ENCODE measurements at places on chromosomes 6 and 20.
A peak's percentile ranks its signal among the peaks of the same experiment; 100 is the strongest.

DNA sequence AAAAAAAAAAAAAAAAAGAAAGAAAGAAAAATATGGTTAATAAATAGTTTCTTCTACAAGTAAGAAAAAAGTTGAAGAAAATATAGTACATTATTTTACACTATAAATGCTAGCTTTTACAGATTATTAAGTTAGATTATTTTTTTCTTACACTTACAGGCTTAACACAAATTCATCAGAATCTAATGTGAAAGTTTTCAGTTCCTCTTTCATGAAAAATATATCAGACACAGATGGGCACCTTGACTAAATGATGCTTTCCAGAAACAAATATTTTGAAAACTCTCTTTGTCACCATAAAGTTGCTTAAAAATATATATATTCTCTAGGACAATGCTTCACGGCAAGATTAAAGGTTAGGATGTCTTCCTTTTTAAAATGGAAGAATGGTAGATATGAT lies 321.8 kb upstream of the HSF2 start:
- DNase-seq = no peak

GRCh38 chr6:26426691-26427450 lies 13.4 kb upstream of the BTN3A3 start:
- DNase-seq = no peak

GRCh38 chr6:45710304-45710821 lies 305.3 kb downstream of the CLIC5 start:
- peak; percentile 24 for DNase-seq

GRCh38 chr6:80465513-80465912 lies 359.0 kb downstream of the BCKDHB start:
- DNase-seq = no peak

GRCh38 chr6:57261926-57262325 lies 39.8 kb upstream of the RAB23 start:
- no peak for DNase-seq

DNA sequence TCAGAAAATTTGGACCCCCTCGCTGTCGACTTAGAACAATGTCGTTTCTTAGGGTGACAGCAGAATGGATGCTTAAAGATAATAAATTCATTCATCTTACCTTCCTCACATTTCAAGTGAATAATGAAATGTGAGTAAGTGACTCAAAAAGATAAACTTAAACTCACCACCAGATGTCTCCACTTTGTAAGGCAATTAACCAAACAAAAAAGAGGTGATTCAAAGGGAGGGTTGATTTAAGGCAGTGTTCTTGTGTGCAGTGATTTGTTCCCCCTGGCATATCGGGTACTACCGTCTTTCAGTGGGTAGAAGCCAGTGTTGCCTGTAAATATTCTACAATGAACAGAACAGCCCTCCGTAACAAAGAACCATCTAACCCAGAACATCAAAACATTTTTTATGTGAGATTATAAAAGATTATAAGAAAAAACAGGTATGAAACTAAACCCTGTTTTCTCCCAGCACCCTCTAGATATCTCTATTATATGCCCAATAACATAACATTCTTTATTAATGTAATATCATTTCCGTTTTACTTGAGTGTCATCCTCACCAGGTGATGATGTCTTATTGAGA lies 589.7 kb downstream of the CBLN4 start:
- DNase-seq = no peak

- DNase-seq = no peak
Measured at GRCh38 chr6:48101290-48101689, 9.7 kb downstream of the PTCHD4 start.

DNA sequence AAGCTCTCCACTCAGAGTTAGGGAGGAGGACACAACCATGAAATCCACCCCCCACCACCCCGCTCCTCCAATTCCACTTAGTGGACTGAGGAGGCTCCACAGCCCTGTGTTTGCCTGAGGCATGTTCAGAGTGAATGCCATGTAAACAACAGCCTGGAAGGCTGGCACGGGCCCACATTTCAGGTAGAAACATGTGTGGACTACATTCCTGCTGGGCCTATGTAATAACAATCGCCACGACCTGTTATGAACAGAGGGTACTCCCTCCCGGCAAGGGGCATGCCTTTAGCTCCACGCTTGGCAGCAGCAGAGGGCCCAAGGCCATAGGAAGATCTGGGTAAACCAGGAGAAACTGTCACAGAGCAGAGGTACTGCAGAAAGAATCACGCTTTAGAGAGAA lies 65.5 kb downstream of the ISM1 start:
- DNase-seq = no peak

DNA sequence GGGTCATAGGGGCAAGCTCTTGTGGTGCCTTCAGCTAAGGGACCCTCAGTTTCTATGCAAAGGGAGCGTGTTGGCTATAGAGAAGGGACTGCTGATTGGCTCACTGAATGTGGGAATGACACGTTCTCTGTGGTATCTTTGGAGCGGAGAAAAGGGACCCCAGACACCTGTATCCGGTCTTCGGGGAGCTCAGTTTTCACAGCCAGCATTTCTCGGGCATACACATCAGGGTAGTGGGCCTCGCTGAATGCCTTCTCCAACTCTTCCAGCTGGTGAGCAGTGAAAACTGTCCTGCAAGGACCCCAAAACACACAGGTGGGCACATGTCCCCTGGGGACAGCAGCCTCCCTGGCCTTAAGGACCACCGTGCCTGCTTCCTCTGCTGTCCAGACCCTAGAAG lies 3.3 kb downstream of the VSX1 start:
- DNase-seq = no peak

GRCh38 chr6:148892247-148892646 lies 145.4 kb downstream of the UST start:
- no peak for DNase-seq

GRCh38 chr6:97813889-97814567 lies 531.0 kb upstream of the MMS22L start:
- no peak for DNase-seq

DNA sequence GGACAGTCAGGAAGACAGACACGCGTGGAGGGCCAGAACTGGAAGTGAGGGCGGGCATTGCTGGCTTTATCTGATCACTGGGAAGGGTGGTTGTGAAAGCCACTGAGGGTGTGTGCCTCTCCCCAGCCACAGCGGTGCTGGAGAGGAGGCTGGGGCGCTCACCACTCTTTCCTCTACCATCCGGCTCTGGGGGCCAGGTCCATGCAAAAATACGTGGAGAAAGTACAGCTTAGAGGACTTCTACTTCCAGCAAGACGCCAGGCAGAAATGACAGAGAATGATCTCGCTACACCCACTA lies 148.8 kb upstream of the RPS6KA2 start:
- no peak for DNase-seq

- no peak for DNase-seq
Measured at GRCh38 chr6:121503589-121503991, 68.1 kb downstream of the GJA1 start.

DNA sequence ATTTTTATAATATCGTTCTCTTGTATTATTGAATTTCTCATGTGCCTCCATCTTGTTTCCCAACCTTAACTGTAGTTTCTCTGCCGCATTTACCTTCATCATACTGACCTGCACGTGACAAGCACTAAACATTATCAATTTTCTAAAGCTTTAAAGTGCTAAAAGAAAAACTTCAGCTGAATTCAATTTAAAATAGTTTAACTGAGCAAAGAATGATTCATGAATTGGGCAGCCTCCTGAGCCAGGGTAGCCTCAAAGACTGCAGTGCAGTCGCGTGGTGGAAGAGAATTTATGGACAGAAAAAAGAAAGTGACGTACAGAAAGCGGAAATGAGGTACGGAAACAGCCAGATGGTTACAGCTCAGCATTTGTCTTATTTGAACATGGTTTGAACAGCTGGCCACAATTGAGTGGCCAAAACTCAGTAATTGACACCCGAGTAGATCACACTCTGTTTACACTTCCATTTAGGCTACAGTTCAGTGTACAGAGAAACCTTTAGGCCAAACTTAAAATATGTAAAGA lies 4.2 kb upstream of the ZDHHC14 start:
- no peak for DNase-seq

- DNase-seq = no peak
Measured at GRCh38 chr6:155505608-155505989, 50.0 kb upstream of the NOX3 start.

DNA sequence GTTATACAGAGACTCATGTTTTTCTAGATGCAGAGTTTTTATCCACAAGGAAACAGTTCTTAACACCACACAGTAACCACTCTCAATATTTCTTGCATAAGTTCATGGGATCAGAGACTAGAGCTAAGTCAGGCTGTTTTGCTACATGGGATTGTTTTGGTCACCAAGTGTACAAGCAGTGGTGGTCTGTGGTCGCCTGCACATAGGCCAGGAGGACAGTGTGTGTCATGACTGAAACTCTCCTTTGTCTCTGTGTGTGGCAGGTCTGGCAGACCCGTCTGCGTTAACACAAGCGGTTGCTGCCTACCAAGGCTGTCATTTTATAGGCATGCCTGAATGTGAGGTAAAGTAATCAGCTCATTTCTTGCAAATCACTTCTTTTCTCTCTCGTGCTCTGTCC lies 18.9 kb downstream of the WRNIP1 start:
- no peak for DNase-seq

- DNase-seq = no peak
Measured at GRCh38 chr6:157772820-157773219, 50.2 kb upstream of the SNX9 start.

DNA sequence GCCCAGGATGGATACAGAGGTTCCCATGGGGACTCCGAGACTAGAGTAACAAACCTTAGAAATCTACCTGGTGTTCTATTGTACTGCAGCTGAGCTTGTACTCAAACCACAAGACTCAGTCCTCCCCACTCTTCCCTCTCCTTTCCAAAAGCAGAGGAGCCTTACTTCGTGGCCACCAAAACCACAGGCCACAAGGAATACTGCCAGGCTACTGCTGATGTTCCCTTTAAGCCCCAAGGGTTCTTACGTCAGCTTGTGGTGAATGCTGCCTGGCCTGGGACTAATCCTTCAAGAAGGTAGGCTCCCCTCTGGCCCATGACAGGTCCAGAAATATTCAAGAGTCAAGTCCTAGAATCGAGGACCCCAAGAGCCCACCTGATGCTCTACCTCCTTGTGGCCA lies 10.5 kb upstream of the DEFB128 start:
- no peak for DNase-seq

DNA sequence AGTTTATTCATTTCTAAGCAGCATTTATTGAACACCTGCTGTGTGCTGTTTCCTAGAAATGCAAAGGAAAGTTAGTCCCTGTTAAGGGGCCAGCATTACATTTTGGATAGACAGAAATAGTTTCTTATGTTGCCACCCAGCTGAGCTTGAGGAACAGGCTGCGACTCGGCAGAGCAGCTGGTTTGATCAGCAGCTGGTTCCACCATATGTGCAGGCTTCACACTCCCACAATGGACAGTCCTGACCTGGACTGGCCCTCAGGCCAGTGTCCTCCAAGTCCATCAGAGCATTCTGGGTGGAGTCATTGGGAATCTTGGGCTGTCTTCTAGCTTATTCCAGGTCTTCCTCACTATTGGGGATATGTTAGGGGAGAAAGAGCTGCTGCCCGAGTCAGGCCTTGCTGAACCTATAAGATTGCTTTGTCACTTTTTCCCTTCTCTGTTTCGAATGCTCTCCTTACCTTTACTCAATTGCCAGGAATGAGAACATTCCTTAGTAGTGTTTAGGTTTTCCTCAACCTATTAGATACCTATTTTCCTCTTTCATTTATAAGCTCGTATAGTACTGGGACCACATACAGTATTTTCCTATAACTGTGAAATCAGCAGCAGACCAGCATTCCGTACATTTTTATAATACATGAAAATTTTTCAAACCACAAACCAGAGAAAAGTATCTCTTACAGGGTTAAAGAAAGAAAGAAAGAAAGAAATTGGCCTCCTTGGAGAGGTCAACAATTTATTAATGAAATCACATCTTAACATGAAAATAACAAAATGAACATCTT lies 203.0 kb downstream of the FARS2 start:
- DNase-seq = no peak

- no peak for DNase-seq
Measured at GRCh38 chr6:6402006-6402405, 81.5 kb upstream of the F13A1 start.

DNA sequence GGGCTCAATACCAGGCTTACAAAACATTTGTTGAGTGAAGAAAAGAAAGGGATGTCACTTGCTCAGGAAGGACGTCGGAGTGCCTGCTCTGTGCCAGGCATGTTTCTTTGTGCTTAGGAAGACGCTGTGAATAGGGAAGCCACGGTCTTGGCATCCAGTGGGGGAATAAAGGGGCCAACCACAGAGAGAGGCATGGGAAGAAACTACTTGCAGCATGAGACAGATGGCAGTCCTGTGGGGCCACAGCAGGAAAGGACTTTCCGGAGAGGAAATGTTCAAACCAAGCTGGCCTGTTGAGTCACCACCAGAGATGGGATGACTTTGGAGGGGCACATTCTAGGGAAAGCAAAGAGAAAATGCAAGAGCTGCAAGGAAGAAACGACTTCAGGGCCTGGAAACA lies 173.2 kb downstream of the CDH26 start:
- DNase-seq = no peak

DNA sequence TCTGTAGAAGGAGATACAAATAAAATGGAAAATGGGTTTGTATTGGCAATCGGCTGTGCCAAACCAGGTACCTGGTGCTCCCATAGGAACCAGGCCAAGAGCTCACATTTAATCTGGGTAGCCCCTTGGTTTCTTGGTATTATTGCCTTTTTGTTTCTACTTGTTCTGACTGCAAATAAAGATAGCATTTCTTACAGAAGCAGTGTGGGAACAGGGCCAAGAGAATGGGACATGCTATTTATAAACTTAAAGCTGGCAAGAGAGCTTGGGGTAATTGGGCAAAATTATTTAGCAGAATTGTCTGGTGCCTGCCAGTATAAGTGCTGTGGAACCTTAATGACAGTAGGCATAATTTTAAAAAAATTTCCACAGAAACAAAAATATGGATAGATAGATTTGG lies 113.5 kb upstream of the GLP1R start:
- DNase-seq = no peak

DNA sequence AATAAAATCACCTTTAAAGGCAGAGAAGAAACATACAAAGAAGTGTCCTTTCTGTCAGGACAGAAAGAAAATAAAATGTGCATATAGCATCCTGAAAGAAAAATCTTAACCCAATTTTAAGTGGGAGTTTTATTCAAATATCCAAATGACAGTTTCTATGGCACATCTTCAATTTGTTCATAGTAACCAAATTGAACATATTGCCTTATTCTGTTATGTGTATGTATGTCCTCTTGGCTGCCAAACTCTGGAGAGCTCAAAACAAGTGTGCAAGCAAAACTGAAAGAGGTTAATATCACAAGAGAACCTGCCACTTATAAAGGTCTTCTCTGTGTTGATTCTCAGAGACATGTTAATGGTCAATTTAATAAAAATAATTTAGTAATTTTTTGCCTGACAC lies 334.7 kb downstream of the BCKDHB start:
- DNase-seq = no peak

DNA sequence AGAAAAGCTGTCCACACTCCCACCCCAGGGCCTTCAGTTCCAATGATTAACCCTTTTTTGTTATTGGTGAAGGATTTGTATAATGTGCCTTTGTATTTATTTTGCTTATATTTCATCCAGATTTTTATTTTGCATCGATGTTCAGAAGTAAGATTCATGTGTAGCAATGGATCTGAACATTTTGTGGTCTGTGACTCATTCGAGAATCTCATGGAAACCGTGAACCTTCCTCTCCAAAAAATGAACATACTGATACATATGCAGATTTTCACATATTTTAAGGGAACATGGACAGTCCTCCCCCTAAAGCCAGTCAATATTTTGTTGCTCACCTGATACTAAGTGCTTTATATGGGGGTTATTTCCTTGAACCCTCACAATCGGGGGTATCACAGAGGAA lies 421.8 kb upstream of the SOX4 start:
- DNase-seq = no peak
